ENCODE measurements at places on chromosomes 2 and 18.

GRCh38 chr18:73787316-73787715 lies 360.3 kb downstream of the FBXO15 start:
- DNase-seq: no peak

DNA sequence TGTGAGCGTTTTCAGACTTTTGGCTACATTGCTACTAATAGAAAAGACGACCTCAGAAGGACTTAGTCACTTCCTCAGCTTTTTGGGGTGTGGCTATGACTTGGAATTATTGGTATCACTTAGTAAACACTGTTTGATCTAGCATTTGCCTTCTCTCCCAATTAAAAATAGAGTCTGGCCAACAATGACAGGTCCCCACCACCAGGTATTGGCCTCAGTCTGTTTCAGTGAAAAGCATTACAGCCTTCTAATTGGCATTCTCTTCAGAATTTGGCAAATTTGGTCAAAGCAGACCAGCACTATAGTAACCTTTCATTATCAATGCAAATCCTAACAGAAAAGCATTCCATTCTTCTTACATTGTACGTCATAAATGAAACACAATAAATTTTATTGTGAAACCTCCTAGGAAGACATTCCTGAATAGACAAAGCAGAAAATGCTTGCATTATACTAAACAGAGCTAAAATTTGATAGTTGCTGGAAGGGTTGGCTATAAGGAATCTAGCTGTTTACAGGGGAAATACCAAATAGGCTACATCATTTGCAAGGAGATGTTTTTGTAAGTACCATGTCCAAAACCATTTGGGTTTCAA lies 613.9 kb downstream of the IRS1 start:
- DNase-seq: peak; percentile 92

DNA sequence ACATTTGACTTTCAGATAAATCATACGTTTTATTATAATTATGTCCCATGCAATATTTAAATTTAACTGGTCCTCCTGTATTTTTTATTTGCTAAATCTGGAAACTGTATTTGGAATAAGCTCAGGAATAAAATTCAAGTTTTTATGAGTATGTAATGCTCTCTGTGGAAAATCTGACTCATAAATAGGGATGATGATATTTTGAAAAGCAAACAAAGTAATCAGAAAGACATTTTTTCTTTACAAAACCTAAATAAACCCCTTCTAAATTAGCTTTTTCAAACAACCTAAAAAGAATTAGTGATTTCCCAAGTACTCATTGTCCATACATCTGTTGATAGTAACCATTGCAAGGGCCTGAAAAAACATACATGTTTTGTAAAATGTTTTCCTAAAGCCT lies 41.1 kb downstream of the ASB1 start:
- no peak for DNase-seq

DNA sequence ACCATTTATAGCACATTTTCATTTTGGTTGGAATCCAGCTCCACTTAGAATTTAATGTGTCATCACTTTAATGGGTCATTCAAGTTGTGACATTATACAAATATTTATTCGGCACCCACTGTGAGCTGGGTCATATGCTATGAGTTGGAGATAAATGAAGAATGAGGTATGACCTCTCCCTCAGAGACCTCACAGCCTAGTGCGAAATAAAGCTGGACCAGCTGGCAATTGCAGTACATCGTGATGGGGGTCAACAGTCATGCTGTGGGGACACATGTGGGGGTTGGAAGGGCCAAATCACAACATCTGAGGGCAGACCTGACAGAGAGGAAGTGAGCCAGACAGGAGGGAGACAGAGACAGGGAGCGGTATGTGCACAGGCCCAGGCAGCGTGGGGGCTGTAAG lies 175.4 kb downstream of the MAIP1 start:
- DNase-seq: peak; percentile 23

GRCh38 chr2:219296631-219297391 lies 12.4 kb downstream of the PTPRN start:
- DNase-seq: no peak

GRCh38 chr2:231370429-231370748 lies 25.1 kb upstream of the B3GNT7 start:
- DNase-seq: no peak

DNA sequence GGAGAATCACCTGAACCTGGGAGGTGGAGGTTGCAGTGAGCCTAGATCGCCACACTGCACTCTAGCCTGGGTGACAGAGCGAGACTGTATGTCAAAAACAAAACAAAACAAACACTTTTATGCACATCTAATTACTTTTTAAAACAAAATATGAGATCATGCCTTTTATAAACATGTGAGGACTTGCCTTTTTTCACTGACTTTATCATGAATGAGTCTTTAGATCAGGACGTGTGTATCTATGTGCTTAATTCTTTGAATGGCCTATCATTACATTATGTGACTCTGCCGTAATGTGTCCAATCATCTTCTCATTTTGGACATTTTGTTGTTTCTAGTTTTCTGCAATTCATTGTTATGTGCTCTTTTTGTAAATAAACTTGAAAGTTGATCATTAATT lies 58.7 kb downstream of the FAM117B start:
- DNase-seq: no peak

DNA sequence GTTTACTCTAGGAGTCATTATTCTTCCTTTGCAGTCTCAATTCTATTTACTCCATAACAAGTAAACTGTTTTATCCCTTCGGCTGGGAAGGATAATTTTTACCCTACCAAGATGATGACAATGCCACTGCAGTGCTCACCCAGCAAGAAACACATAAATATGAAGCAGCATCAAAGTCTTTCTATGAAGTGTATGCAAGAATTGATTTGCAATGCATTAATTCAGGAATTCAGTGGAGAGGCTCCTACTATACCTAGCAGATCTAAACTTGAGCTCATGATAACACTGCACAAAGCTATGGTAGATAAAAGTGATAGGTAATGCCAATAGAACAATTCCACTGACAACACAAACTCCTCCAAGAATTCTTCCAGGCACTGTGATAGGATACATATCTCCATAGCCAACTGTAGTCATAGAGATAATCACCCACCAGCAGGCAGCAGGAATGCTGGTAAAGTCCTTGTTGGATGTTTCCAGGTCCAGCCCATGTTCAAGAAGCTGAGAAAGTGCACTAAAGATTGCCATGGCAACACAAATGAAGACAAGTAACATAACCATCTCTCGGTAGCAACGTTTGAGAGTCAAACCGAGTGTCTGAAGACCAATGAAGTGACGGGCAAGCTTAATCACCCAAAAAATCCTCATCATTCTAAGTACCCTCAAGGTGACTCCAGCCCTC lies 49.9 kb downstream of the KCNG3 start:
- no peak for DNase-seq

DNA sequence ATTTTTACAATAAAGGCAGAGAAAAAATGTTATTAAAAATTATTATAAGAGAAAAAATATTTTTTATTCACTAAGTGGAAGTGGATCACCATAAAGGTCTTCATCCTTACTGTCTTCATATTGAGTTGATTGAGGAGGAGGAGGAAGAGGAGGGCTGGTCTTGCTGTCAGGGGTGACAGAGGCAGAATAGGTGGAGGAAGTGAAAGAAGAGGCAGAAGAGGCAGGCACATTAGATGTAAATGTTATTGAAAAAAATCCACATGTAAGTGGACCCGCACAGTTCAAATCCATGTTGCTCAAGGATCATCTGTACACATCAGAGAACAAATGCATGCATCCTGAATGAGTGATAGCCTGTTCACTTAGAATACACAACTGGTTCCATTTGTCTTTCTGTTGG lies 6.4 kb upstream of the SPATS2L start:
- DNase-seq: no peak

DNA sequence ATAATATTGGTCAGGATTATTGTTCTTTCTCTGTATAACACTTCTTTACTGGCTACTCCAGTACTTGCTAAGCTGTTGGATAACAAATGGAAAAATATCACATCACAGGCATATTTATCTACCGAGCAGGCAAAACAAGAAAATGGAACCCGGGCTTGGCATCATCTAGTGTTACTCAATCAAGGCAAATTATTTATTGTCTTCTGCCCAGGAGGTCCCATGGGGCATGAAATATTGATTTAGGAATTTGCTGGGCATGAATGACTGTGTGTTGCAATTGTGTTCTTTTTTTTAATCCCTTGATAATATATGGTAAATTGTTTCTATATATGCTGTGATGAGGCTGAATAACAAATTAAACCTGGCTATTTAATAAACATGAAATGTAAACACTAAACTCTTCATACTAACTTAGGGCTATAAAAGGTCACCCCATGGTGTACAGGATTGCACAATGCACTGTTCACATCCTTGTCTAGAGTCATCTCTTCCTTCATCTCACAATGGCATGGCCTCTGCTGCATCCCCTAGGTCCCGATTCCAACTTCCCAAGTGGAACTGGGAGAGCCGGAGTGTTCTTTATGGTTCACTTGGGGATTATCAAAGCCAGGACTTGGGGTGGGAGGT lies 2.2 kb upstream of the PARD3B start:
- peak; percentile 10 for DNase-seq

DNA sequence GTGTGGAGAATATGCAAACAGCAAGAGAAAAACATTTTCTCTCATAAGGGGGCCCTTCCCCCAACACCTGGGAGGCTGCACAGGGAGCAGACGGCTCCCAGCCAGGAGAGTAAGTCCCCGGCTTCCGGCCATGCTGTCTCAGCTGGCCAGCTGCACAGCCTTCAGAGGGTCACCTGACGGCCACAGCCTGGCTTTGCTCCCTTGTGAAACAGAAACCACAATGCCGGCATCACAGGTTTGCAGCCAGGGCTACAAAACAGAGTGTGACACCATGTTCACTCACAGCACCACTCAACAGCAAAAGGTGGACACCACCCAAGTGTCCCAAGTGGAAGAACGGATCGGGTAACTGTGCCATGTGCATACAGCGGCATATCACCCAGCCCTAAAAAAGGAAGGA lies 86.9 kb upstream of the GPC1 start:
- peak; percentile 46 for DNase-seq

DNA sequence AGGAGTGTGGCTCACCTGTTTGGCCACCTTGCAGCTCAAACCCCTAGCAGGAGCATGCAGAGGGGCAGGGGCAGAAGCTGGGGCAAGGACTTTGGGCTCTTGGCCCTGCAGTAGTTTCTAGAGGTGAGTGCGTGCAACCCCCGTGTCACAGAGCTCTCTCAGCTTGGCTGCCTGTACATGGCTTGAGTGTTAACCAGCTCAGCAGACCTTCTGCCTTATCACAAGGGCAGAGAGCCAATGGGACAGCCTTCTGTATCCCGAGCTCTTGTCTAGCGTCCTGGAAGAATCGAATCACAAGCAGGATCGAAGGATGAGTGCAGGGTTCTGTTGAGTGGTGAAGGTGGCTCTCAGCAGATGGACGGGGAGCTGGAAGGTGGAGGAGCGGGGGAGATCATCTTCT lies 120.3 kb upstream of the TMEM18 start:
- DNase-seq: no peak

DNA sequence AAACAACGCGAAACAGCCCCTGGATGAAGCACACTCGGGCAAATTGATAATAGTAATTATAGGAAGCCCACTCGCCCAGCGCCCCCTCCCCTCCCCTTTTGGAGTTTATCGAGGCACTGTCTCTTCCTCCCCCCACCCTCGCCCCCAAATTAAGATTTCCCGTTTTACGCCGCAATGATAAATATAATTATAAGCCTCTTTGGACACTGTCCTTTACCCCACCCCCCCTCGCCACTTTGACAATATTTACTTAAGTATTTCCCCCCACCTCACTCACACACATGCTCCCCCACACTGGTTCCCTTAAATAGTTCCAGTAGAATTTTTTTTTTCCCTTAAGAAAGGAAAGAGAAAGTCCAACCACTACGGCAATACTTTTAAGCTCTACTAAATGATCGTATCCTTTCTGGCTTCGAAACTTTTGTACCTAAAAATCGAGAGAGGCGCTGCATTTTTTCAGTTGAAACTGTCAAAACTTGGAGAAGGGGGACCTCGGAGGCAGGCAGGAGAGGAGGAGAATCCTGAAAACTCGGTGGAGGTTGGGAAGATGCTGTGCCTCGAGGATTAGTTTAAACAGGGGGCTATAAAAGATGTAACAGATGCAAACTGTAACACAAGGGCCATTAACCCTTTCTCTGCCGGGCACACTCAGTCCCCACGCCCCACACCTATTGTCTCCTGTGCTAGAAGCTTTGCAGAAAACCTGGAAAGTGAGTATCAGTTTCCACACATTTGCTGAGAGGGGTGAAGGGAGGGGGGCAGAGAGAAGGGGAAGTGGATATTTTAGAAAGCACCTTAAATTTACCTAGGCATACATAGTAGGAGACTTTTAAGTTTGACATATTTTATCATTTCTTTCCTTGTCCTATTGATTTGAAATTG lies 1.8 kb downstream of the ZEB2 start:
- peak; percentile 64 for DNase-seq

GRCh38 chr2:168915441-168916330 lies 14.6 kb downstream of the G6PC2 start:
- no peak for DNase-seq

DNA sequence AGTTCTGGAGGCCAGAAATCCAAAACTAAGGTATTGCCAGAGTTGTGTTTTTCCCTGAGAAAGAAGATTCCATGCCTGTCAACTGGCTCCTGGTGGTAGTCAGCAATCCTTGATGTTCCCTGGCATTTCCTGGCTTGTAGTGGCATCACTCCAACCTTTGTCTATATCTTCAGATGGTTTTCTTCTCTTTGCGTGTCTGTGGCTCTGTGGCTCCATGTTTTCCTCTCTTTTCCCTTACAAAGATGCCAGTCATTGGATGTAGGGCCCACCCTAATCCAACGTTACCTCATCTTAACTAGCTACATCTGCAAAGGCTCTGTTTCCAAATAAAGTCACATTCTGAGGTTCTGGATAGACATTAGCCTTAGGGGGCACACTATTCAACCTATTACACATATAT lies 41.8 kb downstream of the SLC14A1 start:
- DNase-seq: no peak

DNA sequence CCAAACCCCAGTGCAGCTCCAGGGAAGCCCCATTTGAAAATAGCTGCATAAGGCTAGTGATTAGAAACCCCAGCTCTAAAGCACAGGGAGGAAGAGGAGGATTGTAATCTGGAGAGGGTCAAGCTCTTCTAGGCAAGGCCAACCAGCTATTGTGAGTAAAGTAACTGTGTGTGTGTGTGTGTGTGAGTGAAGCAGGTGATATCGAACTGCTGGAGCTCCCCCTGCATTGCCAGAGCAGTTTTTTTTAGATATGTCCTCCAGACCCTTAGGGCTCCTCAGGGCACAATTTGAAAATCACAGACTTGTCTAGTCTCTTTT lies 177.4 kb upstream of the NABP1 start:
- no peak for DNase-seq

DNA sequence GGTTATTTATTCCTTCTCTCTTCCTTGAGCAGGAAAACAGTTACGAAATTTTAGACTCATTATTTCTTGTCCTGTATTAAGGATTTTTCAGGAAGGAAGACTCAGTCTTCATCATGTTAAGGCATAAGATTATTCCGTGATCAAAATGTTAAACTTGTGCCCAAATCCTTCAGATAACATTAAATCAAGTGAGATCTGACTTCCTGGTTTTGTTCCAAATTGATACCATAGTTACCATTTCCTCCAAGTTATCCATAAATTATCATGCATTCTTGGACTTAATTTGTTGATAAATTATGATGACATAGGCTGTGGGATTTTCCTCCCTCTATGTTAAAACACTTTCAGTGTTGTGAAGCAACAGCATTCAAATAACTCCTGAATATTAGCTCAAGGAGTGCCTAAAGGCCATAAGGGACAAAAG lies 31.9 kb downstream of the EFEMP1 start:
- peak; percentile 67 for DNase-seq

- DNase-seq: no peak
These were observed 22.6 kb downstream of the CHMP1B start for GRCh38 chr18:11873670-11874340.

- no peak for DNase-seq
These were observed 436.4 kb upstream of the ST6GAL2 start for GRCh38 chr2:107322416-107322815.

- DNase-seq: no peak
These were observed 2.5 kb downstream of the ITGAV start for GRCh38 chr2:186592137-186592875.

Measured in fibroblast of villous mesenchyme (primary cell).